ENCODE measurements at places on chromosomes 7 and 10. TPM values are rescaled to one million over a fixed set of nuclear protein-coding genes. Genes with fewer than 3 reads are reported as not detected.
A peak's percentile ranks its signal among the peaks of the same experiment; 100 is the strongest.

IFIT5 gene
- total RNA-seq = 7.7 TPM

GRCh38 chr7:119935418-119936025 lies 337.5 kb upstream of the KCND2 start:
- peak; percentile 51 for DNase-seq

GRCh38 chr10:76245951-76246495 lies 814.6 kb downstream of the LRMDA start:
- DNase-seq = no peak

GRCh38 chr7:121116396-121116795 lies 127.9 kb downstream of the CPED1 start:
- no peak for DNase-seq

DNA sequence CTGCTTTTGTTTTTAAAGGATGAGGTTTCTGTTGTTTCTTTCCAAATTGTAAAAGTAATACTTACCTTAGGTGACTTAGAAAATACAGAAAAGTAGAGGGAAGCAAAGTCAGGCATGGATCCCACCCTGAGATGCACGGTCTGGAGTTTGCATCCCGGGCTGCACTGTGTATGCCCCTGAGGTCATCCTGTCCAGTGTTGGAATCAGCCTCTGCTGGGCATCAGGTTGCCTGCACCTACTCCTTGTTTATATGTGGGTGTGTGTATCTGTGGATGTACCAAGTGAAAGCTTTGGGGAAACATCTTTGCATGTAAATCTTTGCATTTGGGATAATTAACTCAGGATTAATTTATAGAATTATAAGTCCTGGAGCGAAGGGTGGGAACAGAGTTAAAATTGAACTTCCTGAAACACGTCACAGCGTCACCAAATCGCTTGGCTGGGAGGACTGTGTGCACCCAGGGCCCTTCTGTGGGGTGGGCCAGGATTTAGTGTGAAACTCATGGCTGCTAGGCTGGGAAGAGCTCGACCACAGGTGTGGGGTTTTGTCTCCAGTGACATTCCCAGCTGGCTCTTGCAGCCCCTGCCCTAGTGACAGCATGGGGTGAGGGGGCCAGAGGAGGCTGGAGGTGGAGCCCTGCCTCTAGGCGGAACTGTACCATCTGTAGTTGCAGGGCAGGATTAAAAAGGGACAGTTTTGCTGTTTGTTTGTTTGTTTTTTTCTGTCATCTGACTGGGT lies 27.9 kb downstream of the GTF2IRD1 start:
- peak; percentile 24 for DNase-seq

LRRC18 gene
- total RNA-seq = not detected

DNA sequence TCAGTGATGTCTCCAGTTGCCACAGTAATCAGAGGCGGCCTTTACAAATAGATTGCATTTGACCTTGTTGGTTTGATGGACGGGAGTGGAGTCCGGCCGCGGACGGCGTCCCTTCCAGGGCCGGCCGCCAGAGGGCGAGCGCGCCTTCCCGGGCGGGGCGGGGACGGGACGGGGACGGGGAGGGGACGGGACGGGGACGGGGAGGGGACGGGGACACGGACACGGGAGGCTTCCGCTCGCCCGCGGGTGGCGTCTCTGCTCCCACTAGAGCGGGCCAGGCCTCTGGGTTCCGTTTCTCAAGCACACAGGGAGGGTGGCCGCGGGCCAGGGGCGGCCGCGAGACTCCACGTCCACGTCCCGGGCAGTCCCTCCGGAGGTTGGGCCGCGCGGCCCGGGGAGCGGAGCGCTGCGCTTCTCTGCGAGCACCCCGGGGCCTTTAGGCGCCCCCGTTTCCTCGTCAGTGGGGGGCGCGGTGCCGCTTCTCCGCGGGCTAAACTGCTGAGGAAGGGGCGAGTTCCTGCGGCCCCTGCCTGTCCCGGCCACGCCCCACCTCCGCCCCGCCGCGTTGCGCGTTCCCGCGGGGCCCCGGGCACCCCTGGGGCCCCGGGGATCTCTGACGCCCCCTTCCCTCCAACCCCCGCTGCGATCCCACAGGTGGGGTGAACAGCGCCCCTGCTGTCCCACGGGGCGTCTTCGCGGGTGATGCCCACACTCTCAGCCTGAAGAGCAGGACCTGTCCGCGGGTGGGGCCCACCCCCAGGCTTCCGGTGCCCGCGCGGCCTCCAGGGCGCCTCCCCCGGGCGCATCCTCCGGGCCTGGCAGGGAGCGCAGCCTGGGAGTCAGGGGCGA lies 84.2 kb upstream of the MKI67 start:
- DNase-seq = peak; percentile 33

- no peak for DNase-seq
Measured at GRCh38 chr7:107934991-107935770, 44.2 kb downstream of the DLD start.
